ENCODE measurements at places on chromosomes 11 and 22.

GRCh38 chr11:12604557-12605153, 69.6 kb upstream of the TEAD1 start:
- no peak for DNase-seq

- peak; percentile 39 for DNase-seq
These were observed 63.9 kb downstream of the MYO7A start for GRCh38 chr11:77191823-77192495.

GRCh38 chr11:10375280-10375971, 70.6 kb downstream of the ADM start:
- DNase-seq, result no peak

- DNase-seq, result no peak
These were observed 19.3 kb upstream of the MPPED1 start for GRCh38 chr22:43392385-43392989.

DNA sequence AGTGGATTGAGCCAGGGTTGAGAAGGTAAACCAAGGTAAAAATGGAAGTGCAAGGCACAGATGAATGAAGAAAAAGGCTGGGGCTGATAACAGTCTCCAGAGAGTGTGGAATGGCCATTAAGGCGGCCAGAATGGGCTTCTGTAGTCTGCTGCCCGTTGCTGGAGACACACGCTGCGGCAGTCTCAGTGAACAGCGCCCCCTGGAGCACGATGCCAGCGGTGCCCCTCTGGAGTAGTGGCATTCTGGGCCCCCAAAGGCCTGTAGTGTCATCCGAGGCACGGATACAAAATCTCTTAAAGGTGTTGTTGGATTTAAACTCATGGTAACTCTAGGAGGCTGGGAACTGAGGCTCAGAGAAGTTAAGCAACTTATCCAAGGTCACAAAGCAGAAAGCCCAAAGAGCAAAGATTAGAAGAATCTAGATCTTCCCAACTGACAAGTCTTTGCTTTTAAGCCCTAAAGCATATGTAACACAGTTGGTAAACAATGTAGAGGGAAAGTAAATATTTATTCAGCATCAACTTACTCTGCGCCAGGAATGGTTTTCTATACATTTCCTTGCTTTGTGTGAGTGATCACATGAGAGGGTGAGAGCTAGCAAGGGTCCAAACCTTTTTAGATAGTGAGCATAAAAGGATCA, 18.2 kb downstream of the KCNJ1 start:
- DNase-seq, result no peak

- no peak for DNase-seq
These were observed 84.2 kb upstream of the GALNT18 start for GRCh38 chr11:11706028-11706427.

DNA sequence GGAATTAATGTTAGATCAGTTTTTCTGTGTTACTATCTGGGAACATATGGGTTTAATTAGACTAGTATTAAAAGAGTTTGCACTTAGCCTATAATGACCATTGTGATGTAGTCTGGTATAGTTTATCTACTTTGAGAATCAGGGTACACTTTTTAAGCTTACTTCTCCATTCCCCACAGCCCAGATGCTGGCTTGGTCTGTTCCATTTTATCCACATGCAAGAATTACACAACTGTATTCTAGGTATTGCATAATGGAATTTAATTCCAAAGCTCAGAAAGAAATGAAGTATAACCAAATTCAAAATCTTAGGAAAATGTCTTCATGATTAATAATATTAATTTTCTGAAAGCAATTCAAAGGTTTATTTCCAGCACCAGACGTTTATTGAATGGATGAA, 122.2 kb upstream of the PDGFD start:
- no peak for DNase-seq

DNA sequence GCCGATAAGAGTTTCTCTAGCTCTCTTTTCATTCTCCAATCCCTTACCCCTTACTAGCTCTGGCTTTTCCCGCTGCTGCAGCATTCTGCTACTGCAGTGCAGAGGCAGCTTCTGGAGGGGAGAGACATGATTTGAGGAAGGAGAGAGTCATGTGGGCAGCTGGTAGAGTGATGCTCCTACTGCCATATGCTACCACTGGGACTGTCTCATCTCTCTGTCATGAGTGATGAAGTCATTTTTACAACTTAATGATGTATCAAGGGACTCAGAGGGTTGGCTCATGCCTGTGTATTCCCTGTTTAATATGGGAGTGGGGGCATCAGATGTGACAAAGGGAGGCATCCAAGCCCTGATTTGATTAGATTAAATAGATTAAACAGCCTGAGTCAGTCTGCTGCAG, 11.3 kb downstream of the SLC17A6 start:
- no peak for DNase-seq

GRCh38 chr11:77075425-77075905, 8.7 kb downstream of the CAPN5 start:
- DNase-seq, result no peak

DNA sequence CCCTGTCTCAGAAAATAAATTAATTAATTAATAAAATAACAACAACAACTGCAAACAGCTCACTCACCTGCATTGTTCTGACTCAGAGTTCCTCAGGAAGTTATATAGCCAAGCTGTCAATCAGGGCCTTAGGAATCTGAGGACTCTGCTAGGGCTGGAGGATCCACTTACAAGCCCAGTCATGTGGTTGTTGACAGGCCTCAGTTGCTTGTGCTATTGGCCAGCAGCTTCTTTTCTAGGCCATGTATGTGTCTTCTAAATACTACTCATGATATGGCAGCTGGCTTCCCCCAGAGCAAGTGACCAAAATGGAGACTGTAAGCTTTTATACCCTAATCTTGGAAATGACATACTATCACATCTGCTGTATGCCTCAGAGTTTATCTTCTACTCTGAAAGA, 20.8 kb upstream of the ATP5MG start:
- DNase-seq, result no peak

GRCh38 chr22:45163099-45163450, 650 bp upstream of the NUP50 start:
- no peak for DNase-seq

GRCh38 chr11:92830377-92831155, 138.9 kb upstream of the MTNR1B start:
- peak; percentile 84 for DNase-seq

Measured in NCI-H187 treated with DMSO at 0.1 percent for 48 hours (cell line).